Cerebellar cortex (tissue), 1 donor: ENCODE measurements at places on chromosomes 11 and 22.

- DNase-seq = no peak
Observed at GRCh38 chr11:70523384-70524095, 125.2 kb downstream of the CTTN start.

DNA sequence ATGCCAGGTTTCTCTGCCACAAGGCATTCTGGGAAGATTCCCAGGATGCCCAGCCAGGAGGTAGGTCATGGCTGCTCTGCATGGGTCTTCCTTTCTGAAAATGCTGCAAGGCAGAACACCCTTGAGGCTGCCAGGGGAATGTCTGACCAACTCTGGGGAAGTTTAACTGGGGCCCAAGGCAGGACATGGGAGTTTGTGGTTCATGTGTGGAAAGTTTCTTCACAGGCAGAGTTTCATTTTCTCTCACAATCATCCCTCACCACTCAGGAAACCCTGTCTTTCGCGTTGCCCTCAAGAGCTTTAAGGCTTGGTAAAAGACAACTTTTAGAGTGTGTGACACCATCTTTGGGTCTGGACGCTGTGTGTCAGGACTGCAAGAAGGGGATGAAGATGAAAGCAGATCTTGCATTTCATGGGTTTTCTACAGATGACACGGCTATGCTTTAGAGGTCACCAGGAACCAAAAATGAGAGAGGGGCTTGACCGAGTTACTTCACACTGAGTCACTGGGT lies 133.5 kb downstream of the CD44 start:
- DNase-seq = no peak

DNA sequence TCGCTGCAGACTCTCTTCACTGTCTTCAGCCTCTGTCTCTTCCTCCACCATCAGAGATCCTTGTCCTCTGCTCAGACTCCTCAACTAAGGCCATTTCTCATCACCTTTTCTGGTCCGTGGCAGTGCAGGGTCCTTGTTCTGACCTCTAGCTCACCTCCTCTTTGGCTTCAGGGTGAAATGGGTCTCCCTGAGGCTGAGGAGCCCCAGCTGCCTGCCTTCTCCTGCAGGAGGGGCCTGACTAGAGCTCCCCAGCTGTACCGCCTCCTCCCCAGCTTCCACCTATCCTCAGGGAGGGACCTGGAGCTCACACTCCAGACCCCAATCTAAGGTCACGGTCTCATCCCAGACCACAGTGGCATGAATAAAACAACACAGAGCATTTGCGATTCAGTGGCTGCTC lies 203.0 kb downstream of the TRIM29 start:
- no peak for DNase-seq

GRCh38 chr22:37546437-37547250 lies 13.6 kb upstream of the CDC42EP1 start:
- DNase-seq = peak; percentile 79

DNA sequence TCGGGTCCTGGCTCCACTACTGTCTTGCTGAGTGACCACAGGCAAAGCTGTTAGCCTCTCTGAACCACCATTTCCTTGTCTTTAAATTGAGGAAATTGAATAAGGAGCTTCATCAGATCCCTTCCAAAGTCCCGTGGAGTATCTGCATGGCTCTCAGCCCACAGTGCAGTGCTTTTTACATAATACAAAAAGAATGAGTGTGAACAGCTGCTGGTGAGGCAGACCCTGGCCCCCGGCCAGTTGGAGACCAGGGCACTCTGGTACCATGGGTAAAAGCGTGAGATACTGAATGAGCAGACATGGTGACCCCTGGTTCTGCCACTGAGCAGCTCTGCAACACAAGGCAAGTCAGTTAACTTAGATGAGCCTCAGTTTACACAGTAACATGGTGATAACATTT lies 86.8 kb downstream of the GALNT18 start:
- no peak for DNase-seq

GRCh38 chr11:2510626-2511402 lies 66.0 kb downstream of the KCNQ1 start:
- no peak for DNase-seq

DNA sequence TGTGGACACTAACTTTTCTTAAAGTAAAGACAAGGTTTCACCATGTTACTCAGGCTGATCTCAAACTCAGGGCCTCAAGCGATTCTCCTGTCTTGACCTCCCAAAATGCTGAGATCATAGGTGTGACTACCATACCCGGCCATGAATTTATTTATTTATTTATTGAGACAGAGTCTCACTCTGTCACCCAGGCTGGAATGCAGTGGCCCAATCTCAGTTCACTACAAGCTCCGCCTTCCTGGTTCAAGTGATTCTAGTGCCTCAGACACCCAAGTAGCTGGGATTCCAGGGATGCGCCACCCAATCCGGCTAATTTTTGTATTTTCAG lies 29.7 kb upstream of the PCF11 start:
- DNase-seq = no peak

DNA sequence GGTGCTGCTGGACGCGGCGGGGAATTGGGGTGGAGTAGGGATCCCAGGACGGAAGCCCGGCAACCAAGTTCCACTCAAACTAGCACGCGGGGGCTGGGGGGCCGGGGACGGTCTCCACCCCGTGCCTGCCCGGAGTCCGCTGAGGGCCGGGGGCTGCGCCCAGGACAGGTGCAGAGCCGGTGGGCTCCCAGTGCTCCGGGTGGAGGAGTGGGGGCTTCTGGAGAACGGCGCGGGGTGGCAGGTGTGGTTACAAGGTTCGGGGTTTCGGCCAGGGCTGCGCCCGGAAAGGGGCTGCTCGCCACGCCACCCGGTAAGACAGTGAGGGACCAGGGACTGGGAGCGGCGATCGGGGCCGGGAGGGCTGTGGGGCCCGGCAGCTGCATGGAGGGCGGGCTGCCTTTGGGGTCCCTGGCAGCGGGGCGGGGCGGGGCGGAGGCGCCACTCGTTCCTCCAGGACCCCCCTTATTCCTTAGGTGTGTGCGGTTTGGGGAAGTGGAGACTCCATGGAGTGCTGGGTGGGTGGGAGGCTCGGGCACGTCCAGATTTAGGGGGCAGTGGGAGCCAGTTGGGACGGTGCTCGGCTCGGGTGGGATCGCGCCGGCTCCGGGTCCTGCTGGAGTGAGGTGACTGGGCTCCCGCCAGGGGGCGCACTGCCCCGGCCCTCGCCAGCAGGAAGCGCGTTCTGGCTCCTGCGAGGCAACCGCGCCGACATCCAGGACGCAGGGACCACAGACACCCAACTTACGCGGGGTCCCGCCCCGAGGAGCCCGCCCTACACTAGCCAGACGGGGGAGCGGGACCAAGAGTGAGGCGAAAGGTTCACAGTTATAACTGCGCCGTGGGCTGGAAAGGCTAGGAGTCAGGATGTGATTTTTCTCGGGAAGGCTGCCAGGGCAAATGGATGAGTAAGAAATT lies 868 bp downstream of the TSPAN18 start:
- DNase-seq = peak; percentile 81

DNA sequence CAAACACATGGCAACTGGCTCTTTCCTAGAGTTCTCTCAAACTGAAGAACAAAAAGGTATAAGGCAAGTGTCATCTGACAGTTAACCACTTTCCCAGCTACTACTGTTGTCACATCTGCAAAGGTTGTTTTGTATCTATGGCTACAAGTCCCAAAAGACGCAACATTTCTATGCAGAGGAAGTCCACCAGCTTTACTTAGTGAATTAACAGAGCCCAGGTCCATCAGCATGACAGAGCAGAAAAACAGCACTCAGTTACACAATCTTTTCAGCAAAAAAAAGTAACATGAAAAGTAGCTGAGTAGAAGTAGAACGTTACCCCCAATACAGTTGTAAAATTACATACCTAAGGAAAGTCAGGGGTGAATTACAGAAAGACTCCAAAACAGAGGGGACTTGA lies 12.1 kb downstream of the CPSF7 start:
- no peak for DNase-seq

DNA sequence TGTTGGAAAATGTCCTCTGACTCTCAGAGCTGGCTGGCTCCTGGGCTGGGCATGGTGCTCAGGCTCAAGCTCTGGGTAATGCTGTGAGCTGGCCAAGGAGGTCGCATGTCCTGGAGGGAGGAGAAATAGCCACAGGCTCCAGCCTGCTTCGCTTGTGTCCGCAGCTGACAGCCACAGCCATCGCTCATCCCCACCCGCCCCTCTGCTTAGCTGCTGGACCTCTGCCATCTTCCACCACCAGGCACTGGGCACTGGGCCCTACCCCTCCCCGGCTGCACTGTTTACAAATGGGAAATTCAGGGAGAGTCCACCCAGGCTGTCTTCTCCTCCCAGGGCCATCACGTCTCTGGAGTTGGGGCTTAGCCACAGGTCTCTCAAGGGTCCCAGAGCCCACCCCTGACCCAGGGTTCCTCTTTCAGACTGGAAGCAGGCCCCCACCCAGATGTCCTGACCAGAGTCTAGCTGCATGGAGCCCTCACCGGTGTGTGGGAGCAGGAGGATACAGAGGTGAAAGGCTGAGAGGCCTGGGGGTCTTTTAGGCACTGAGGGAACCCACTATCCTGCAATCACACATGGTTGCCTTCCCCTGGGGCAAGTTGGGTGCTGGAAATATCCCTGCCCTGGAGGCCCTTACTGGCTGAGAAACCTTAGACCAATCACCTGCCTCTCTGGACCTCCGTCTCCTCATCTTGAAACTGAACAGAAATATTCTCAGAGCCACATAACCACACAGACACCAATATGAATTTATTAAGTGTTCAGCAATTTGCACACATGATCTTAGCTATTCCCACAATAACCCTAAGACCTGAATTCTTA lies 62.7 kb downstream of the CD82 start:
- peak; percentile 98 for DNase-seq

DNA sequence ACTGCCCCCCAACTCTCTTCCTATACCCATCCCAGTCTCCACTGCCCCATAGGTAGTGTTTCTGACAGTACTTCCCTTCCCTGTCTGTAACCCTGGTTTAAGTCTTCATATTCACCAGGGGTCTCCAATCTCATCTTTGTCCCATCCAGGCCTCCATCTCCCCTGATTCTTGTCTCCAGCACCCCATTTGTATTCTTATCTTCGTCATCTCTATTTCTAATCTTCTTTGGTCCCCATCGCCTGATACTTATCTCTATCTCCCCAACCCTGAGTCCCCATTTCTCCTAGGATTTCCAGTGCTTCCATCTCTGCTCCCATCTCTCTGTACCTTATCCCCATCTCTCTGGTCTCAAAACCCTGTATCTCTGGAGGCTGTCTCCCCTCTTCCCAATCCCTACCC lies 1.8 kb downstream of the PHOX2A start:
- DNase-seq = no peak

DNA sequence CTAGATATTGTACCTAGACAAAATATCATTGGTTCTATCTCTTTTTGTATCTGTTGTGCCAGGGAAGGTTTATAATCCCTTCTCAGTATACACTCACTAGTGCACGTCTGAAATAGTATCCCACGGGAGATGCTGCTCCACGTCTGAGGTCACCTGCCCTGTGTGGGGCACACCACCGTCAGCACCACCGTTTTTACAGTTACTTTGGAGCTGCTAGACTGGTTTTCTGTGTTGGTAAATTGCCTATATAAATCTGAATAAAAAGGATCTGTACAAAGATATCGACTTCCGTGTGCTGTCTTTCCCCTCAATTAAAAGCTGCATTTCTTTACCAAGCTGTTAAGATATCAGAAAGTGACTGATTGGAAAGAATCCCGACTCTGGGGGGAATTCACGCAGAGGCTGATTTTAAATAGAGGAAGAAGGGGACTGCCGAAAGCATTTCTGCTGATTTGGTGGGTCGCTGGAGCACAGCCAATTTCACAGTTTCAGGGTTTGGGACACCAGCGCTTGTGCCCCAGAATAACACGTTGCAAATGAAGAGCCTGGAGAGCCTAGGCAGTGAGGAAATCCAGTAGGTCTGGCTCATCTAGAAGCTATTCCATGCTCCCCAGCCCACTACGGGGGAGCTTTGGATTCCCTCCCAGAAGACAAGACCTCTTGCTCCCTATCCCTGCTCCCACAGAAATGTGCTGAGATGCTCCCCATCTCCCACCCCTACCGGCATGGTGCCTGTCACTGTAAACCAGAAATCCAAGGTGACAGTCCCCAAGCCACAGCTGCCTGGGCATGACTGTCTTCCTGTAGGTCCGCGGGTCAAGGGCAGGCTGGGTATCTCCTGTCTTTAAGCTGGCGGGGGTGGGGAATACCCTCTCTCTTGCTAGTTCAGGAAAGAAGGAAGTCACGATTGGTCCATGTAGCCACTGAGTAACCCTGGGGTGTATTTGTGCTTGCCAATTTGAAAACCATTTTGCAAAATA lies 12.7 kb upstream of the MYO18B start:
- DNase-seq = no peak

DNA sequence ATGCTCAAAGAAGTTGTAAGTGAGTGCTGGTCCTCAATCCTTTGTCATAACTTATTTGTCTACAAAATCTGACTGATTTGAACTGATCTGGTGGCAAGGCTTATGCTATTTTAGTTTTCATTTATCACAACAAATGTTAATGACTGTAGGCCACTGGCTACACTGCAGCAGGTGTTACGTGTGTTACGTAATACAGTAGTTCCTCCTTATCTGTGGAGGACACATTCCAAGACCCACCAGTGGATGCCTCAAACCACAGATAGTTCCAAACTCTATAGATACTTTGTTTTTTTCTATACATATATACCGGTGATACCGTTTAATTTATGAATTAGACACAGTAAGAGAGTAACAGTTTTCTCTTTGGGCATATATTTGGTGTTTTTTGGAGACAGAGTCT lies 7.0 kb downstream of the MADD start:
- no peak for DNase-seq

GRCh38 chr11:69999721-70000120 lies 78.4 kb upstream of the ANO1 start:
- no peak for DNase-seq

- peak; percentile 79 for DNase-seq
Observed at GRCh38 chr11:61732705-61733104, 19.7 kb upstream of the MYRF start.

DNA sequence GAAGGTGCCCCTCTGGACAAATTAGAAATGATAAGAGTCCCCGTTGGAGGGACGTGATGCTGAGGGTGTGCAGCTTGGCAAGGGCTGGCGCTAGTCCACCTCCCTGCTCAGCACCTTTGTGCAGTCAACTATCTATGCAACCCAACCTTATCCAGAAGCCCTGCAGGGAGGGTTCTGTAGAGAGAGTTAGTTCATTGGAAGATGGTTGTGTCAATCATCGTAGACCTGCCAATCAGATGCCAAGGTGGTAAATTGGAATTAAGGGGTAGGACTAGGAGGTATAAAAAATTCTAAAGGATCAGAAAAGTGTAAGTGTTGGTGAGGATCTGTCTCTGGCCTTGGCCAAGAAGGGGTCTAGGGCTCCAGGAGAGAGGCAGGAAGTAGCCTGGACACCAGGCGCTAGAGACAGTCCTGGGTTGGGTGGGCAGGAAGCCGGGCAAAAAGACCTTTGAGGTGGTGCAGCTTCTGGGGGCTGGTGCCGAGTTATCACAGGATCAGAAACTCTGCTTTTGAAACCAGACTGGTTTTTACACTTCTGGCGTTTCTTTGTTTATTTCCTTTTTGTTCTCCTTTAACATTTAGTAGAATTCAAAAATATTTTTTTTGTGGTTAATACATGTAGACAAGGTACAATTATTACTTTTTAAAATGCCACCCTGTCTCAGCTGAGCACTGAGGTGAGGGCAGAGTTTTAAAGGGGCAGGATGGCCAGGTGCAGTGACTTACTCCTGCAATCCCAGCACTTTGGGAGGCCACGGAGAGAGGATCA lies 1.6 kb downstream of the C1QTNF6 start:
- peak; percentile 71 for DNase-seq
